ENCODE measurements at places on chromosomes 4 and X.

- DNase-seq = no peak
These were observed 54.6 kb upstream of the ATP8A1 start for GRCh38 chr4:42711496-42711895.

- no peak for DNase-seq
These were observed 686.0 kb downstream of the STPG2 start for GRCh38 chr4:97457253-97457652.

DNA sequence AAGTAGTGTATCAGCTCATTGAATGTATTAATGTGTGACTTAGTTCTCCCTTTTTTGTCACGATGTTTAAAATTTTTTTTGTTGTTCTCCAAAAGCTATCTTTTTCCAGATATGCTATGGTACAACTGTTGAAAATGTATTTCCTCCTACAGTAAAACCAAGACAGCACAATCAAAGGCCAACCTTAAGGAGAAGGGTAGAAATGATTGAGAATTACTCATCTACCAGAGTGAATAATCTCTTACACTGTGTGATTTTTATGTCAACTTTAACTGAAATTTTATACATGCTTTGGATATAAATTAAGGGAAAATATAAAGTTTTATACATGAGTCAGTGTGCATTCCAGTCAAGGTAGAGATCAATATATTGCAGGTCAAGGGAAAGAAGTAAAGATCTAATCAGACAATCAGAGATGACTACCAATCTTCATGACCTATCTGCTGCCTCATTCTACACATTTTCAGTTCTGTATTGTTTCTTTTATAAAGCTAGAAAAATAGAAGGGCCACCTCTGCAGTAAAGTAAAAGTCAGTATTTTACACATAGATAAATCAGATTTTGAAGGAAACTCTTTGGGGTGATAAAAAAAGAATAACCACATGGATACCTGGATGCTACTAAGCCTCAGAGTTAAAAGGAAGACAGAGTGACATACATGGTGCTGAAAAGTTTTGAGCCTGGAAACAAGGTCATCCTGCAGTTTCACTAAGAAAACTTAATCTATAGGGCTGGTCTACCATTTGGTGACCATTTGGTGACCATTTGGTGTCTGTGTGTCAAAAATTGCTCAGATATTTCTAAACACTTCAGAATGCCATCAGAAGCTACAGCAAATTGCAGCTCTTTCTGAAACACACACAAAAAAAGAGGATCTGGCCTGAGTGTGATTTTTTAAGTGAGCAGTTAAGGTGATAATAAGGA is 1.6 kb downstream of the FAM13A start:
- peak; percentile 9 for DNase-seq

DNA sequence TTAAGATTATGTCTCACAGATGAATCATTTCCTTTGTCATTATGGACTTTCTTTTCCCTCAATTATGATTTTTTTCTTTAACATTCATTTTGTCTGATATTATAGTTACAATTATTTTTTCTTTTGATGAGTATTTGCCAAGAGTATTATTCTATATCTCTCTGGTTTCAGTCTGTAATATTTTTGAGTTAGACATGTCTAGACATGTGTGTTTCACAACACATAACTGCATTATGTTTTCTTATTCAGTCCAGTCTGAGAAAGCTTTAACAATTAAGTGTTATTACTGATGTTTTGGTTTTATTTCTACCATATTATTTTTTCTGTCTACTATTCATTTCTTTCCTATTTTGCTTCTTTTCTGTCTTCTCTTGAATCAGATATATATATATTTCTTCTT is 108.3 kb upstream of the MID1IP1 start:
- DNase-seq = no peak

GRCh38 chr4:182242787-182243186 is 415 bp upstream of the TENM3 start:
- DNase-seq = peak; percentile 79

DNA sequence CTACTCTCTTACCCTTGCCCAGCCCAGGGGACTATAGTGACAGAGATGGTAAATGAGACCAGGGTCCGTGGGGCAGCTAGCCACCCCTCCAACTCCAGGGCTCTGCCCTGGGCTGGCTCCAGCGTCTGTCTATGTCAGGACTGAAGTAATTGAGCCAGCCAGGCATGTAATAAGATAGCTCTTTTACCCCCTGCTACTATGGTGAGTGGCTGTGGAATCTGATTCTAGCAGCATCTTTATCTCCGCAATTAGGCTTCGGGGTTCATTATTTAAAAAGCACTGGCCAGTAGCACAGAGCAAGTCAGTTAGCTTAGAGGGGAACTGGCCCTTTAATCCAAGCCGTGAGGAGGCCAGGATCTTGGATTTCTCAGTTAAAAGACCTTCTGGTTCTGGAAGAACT is 123.3 kb upstream of the RAI2 start:
- DNase-seq = no peak

- peak; percentile 74 for DNase-seq
These were observed 61.1 kb upstream of the VAMP7 start for GRCh38 chrX:155819966-155820491.

Measured in fibroblast of skin of right biceps (primary cell).